ENCODE measurements at places on chromosomes 12 and 14. TPM values are rescaled to one million over a fixed set of nuclear protein-coding genes. Genes with fewer than 3 reads are reported as not detected.

DNA sequence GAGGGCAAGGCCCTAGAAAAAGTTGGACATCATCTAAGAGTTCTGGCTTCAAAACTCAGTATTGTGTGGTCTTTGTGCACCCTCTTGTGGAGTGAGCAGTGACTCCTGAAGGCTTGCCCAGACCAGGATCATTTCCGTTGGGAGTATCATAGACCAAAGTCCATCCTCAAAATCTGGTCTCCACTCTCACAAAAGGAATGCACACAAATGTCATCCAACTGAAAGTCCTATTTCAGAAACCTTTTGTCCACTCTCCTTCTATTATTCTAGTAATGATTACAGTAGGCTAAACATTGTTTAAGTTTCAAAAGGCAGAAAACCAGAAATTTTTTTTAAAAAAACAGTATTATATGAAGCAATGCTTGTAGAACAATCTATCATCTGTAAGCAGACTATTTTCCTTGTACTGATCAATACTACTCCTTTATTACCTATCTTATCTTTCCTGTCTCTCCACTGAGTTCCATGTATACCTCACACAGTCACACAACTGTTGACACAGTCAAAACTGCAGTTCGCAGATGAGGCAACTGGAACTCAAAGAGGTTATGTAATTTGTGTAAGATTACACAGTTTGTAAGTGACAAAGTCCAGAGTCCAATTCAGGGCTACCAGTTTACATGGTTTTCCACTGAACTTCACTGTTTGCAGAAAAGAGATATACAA is 41.4 kb downstream of the COX16 start:
- DNase-seq, result no peak

DNA sequence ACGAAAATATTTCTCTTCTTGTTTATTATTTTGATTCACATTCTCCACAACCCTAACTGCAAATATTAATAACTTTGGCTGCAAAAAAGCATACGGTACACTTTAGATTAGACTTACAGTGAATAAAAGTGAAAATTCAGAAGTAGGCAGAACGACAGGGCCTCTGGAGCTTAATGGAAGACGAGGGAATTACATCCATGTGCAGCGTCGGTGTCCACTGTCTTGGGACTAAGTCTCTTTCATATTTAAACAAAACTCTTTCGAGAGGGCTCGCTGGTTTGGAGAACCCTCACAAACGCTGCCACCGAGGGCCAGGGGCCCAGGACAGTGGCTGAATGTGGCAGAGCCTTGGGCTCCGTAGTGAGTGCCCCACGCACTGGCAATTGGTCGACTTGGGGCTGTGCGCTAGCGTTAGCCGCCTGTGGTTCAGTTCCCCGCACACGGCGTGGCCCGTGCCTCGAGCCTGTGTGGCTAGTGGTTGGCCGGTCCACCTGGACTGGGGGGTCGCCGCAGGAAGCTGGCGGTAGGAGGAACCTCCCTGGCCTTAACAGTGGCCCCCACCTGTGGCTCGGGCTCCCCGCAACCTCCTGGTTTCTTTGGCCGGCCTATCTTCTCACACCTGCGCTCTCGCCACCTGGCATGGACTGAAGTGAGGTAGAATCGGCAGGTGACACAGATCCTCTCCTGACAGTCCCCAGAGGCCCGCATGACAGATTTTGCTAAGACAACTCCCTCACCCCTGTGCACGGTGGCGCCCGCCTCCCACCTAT is 739 bp upstream of the PAX9 start:
- no peak for DNase-seq

DNA sequence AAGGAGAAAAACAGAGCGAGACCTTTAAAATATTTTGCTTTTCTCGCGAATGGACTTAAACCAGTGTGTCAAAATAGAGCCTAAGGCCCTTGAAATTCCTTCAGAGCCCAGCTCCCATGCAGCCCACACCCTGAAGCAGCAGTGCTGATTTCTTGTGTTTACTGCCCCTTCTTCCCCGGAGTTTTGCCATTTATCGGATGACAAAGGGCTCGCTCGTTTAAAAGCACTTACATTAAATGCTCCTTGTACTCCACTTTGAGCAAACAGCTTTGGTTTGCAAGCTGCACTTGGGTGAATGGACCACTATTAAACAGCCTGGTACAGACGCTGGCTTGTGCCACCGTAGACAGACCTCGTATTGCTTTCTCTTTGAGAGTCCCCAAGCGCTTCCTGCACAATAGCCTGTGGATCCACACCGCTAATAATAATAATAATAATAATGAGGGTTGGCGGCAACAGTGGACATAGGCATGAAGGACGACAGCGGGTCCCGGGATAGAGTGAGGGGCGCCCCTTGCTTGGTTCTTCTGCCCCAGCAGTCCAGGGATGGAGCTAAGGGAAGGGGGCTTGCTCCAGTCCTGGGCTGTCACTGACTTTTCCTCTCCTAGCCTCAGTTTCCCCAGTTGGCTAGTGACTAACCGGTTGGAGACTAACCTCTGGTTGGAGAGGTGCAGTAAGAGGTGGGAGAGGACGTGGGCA is 6.6 kb downstream of the DLK1 start:
- DNase-seq, result no peak

GRCh38 chr14:56650979-56651378 is 71.4 kb downstream of the TMEM260 start:
- DNase-seq, result no peak

DNA sequence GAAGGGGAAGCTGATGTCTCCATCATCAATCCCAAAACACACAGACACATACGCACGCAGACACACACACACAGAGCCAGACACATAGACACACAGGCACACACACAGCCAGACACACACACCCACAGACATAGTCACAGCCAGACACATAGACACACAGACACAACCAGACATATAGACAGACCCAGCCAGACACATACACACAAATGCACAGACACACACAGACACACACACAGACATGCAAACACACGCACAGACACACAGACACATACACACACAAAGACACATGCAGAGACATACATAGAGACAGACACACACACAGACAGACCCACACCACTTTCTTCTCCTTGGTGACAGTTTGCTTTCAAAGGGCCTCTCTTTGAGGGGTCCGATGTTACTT is 6.3 kb downstream of the CCDC197 start:
- DNase-seq, result no peak

DNA sequence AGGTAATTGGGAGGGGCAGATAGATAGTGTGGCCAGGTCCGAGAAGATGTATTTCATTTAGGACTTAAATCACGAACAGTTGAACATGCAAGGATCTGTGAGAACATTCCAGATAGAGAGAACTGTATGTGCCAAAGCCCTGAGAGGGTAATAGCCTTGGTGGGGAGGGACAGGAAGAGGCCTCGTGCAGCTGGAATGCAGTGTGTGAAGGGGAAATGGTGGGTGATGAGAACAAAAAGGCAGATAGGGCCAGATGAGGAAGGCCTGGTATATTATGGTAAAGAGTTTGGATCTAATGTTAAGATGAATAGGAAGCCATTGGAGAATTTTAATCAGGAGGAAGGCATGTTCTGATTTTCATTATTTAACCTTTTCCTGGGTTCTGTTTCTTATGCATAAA is 136.3 kb downstream of the TPH2 start:
- DNase-seq, result no peak

- DNase-seq, result no peak
Measured at GRCh38 chr12:8475508-8476203, 19.9 kb downstream of the CLEC6A start.

DNA sequence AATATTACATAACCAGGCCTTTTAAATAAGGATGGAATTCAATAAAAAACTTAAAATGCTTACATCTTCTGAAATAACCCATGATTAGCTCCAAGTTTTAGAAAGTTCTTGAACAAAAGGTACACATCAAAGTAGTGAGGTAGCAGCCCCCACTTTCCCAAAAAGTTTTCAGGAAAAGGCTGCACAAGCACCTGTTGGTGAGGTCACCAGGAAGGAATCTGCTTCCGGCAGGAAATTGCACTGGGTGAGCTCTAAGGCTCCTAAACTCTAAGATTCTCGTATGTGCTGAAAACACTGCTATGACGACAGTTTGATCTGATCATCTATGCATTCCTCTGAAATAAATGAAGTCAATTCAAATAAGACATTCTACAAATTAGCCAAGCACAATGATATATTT is 34.3 kb upstream of the TTC7B start:
- no peak for DNase-seq

GRCh38 chr14:73776194-73776537 is 62.0 kb upstream of the PNMA1 start:
- DNase-seq, result no peak

- no peak for DNase-seq
Measured at GRCh38 chr12:132611620-132612019, 1.2 kb upstream of the LRCOL1 start.

DNA sequence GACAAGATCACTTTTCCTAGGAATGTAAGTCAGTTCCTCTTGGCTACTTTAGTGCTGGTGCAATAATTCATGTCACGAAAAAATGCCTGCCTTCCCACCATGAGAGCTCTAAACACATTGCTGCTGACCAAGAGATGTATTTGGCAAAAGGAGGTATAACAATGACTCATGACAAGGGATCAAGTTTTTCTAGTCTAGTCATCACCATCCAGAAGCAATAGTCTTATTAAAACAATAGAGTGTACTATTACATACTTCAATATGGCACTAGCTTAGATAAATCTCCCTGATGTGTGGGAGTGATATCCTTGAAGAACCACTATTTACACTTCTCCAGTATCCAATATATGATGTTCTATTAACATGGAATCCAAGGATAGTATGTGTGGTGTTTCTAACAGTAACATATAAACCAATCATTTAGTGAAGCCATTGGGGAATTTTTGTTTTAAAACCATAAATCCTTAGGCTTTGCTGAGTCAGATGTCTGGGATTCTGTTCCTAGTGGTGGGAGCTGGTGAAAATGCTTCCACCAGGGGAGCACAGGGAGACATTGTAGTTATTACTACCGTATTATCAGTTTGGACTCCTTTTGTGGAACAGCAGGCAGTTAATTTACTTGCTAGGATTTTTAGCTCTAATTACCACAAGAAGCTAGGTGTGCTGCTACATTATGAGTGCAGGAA is 1387.5 kb downstream of the LRFN5 start:
- no peak for DNase-seq

- no peak for DNase-seq
Measured at GRCh38 chr14:55851301-55851700, 266.9 kb upstream of the PELI2 start.

GRCh38 chr12:5989621-5990020 is 44.6 kb upstream of the ANO2 start:
- DNase-seq, result no peak

DNA sequence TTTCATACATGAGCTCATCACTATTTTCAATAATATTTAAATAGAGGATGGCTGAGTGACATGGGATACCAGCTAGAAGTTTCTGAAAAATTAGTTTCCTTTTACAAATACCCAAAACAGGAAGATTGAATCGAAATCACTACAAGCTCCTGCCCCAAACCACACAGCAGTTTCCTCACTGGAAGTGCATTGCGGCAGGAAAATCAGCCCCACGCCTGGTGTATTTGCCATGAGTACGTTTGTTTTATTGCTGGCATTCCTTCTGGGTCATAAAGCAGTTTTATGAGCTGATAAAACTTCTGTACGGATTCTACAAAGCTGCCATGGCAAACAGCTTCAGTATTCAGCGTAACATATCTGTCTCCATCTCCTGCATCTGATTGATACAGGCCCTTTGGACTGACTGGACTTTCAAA is 23.7 kb downstream of the CDC42BPB start:
- DNase-seq, result no peak

DNA sequence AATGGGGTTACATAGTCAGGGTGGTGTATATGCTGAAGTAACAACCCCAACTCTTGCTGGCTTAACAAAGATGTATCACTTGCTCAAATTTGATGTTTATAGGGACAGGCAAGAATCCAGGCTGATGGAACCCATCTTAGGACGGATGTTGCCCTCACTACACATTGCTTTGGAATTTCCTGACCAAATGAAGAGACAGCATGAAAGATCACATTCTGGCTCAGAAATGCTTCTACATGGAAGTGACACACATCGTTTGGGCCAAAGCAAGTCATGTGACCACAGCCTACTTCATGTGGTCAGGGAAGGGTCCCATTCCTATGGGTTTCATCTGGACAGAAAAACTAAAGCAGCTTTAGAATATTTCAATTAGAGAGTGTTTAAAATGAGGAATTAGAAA is 345.8 kb downstream of the TMEM132D start:
- DNase-seq, result no peak

DNA sequence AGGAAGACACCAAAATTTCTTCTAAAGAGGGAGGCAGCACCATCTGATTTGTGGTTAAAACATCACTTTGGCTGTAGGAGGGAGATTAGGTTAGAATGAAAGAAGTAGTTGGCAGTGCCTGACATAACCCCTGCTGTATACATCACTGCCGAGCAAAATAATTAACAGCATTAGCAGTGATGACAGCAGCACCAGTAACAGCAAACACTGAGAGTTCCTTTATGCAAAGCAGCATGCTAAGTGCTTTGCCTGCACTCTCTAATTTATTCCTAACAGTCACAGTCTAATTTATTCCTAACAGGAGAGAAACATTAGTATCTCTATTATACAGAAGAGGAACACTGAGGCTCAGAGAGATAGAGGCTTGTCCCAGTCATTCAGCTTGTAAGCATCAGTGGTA is 1469.7 kb downstream of the AACS start:
- DNase-seq, result no peak

- DNase-seq, result no peak
Measured at GRCh38 chr12:130702966-130703732, 12.9 kb downstream of the RIMBP2 start.

DNA sequence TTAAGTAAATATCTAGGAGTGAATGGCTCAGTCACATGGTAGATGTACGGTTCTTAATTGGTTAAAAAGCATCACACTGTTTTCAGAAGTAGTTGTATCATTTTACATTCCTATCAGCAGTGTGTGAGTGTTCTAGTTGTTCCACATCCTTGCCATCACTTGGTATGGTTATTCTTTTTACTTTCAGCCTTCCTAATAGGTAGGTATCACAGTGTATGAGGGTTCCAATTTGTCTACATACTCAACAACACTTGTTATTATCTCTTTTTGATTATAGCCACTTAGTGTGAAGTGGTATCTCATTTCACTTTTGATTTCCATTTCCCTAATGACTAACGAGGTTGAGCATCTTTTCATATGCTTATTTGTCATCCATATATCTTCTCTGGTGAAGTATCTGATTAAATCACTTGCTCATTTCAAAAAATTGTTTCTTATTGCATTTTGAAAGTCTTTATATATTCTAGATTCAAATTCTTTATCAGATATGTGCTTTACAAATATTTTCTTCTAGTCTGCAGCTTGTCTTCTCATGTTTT is 3.5 kb upstream of the SPRYD3 start:
- DNase-seq, result no peak

The CCDC175 gene
- total RNA-seq, result not detected

The CHST11 gene
- 124 TPM for total RNA-seq

The P2RX7 gene
- 49.1 TPM for total RNA-seq

The LRRK2 gene
- 0.25 TPM for total RNA-seq

The MAP3K9 gene
- 6.7 TPM for total RNA-seq

The TAMALIN gene
- total RNA-seq, result 5.8 TPM

The RNF31 gene
- total RNA-seq, result 122 TPM

The SLC6A12 gene
- not detected for total RNA-seq

The CLEC2D gene
- 449 TPM for total RNA-seq

The MYH6 gene
- 0.10 TPM for total RNA-seq

The INF2 gene
- 132 TPM for total RNA-seq

The NANOG gene
- total RNA-seq, result not detected

The NKX2-1 gene
- total RNA-seq, result not detected

Data from activated CD4-positive, alpha-beta memory T cell treated with anti-CD3 and anti-CD28 coated beads, Interleukin-2, amount 10 ng/mL, durations not matched to agents 7 days and 5 days (primary cell).